Neural progenitor cell (in vitro differentiated cells): ENCODE measurements at places on chromosomes 13 and 19. TPM values are rescaled to one million over a fixed set of nuclear protein-coding genes. Genes with fewer than 3 reads are reported as not detected.

NLRP4 gene
- not detected in 2 replicates for total RNA-seq

DNA sequence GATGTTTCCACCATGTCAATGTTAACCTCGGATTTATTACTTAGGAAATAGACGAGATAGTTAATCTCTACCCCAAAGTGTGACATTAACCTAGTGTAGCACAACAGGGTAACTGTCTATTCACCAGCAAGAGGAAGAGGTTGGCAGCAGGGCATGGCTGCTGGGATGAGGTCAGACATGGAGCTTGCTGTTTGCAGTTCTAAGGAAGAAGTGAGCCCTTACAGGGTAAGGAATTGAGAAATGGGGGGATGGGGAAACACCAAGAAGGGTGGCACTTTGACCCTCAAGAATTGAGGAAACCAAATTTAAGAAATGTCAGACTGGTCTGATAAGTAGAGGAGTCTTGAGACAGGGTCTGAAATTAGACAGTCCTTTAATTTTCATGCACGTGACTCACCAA is 62.4 kb downstream of the MBD3L2B start:
- DNase-seq: no peak
- no peaks in the 10 kb centered on the region for H3K4me1 ChIP-seq
- no peaks in the 10 kb centered on the region for H3K36me3 ChIP-seq
- no peak overlapping the region for H3K27ac ChIP-seq
- no peak overlapping the region for H3K4me3 ChIP-seq
- H3K27me3 ChIP-seq: no peaks in the 10 kb centered on the region

- H3K4me1 ChIP-seq: peaks cover 14% of the 10 kb centered on the region
- H3K36me3 ChIP-seq: no peaks in the 10 kb centered on the region
- no peak overlapping the region for H3K27ac ChIP-seq
- no peak overlapping the region for H3K4me3 ChIP-seq
Observed at GRCh38 chr13:106899442-106899841, 331.5 kb upstream of the ARGLU1 start.

LGALS14 gene
- not detected in 2 replicates for total RNA-seq

- H3K27me3 ChIP-seq: no peaks in the 10 kb centered on the region
- DNase-seq: no peak
- peak overlapping the region; percentile 82 for H3K27ac ChIP-seq
- no peak overlapping the region for H3K4me3 ChIP-seq
- H3K36me3 ChIP-seq: no peaks in the 10 kb centered on the region
Observed at GRCh38 chr13:25978961-25979360, 72.9 kb downstream of the SHISA2 start.

UBE2L5 gene
- not detected in 2 replicates for total RNA-seq

DNA sequence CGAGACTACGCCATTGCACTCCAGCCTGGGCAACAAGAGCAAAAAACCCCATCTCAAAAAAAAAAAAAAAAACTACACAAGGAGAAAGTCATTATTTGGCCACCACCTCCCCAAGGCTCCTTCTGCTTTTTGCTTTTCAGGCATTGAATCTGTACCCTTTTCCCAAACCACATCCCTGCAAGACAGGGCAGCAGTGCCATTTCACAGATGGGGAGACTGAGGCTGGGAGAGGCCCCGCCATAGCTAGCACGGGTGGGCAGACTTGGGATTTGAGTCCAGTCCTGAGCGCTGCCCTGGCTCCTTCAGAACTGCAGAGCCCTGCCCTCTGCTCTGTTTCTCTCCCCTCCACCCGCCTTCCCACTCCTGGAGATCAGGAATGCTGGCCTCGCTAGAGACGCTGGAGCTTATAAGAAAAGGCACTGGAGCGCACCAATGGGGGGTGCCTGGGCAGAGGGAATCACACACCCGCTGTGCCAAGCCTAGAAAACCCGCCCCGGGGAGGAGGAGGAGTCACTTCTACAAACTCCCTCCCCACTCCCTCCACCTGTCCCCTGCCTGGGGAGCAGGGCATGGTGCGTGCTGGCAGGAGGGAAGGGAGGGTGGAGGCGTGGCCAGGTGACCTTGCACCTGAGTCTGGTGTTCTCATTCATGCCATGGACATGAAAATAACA is 17.6 kb downstream of the TJP3 start:
- no peaks in the 10 kb centered on the region for H3K36me3 ChIP-seq
- peaks cover 6% of the 10 kb centered on the region for H3K27me3 ChIP-seq
- no peak overlapping the region for H3K27ac ChIP-seq
- peak; percentile 82 for DNase-seq

DNA sequence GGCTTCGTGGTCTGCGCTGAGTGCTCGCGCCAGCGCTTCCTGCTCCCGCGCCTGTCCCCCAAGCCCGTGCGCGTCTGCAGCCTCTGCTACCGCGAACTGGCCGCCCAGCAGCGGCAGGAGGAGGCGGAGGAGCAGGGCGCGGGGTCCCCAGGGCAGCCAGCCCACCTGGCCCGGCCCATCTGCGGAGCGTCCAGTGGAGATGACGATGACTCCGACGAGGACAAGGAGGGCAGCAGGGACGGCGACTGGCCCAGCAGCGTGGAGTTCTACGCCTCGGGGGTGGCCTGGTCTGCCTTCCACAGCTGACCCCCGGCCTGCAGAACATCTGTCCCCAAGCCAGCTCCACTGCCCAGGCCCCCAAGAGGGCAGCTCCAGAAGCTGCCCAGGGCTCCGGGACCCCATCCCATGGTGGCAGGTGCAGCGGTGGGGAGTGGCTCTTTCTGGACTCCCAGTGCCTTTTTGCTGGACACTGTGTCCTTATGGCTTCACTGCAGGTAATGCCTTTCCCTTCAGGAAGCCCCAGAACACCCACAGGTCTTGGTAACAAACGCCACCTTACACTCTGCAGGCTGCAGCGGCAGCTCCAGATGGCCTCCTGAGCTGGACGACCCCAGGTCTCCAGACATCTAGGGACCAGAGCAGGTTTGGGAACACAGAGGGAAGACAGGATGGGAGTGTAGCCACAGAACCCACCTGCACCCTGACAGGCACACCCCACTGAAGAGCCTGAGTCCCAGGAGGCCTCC is 9.3 kb downstream of the PLEKHF1 start:
- H3K27me3 ChIP-seq: no peaks in the 10 kb centered on the region
- no peak for DNase-seq
- no peaks in the 10 kb centered on the region for H3K36me3 ChIP-seq

ZNF229 gene
- total RNA-seq: 8.4 and 11.2 TPM in 2 replicates

GRCh38 chr19:19900139-19900728 is 512 bp upstream of the ZNF93 start:
- peak overlapping the region; percentile 90 for H3K4me3 ChIP-seq
- DNase-seq: no peak
- no peaks in the 10 kb centered on the region for H3K27me3 ChIP-seq
- H3K36me3 ChIP-seq: no peaks in the 10 kb centered on the region

GRCh38 chr13:78658630-78659449 is at the start of gene OBI1:
OBI1 (minus strand) TSS chr13:78659155; CDS start chr13:78659120, 35 bp downstream.
- peak; percentile 87 for DNase-seq
- no peak within 1 kb of the TSS for H3K27ac ChIP-seq
- H3K27me3 ChIP-seq: peaks cover 14% of the 10 kb centered on the region
- peaks cover 9% of the 10 kb centered on the region for H3K4me1 ChIP-seq
- peak within 1 kb of the TSS; percentile 66 for H3K4me3 ChIP-seq

- H3K27ac ChIP-seq: no peak overlapping the region
- peaks cover 12% of the 10 kb centered on the region for H3K4me1 ChIP-seq
- H3K36me3 ChIP-seq: no peaks in the 10 kb centered on the region
Observed at GRCh38 chr19:406135-406781, 2.7 kb downstream of the C2CD4C start.

STAP2 gene
- 5.7 and 6.8 TPM in 2 replicates for total RNA-seq

GRCh38 chr13:76711550-76712182 is 174.5 kb downstream of the KCTD12 start:
- H3K4me3 ChIP-seq: no peak overlapping the region
- H3K27me3 ChIP-seq: no peaks in the 10 kb centered on the region
- no peak for DNase-seq
- H3K36me3 ChIP-seq: no peaks in the 10 kb centered on the region
- H3K4me1 ChIP-seq: peaks cover 18% of the 10 kb centered on the region

DNA sequence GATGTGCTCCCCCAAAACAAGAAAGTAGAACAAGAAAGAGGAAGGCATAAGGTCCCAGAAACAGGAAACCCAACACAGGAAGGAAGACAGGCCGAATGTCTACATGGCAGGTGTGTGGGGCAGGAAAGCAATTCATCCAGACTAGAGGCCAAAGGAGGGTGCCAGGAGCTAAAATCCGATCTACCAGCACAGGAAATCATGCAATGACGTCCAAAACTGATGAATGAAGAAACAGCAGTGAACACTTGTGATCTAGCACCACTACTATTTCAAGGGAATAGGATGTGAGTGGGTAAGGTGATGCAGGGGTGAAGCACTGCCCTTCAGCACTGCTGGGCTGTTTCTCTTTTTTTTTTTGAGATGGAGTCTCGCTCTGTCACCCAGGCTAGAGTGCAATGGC is 59.1 kb downstream of the DOCK9 start:
- no peak overlapping the region for H3K4me3 ChIP-seq
- no peaks in the 10 kb centered on the region for H3K36me3 ChIP-seq
- no peaks in the 10 kb centered on the region for H3K27me3 ChIP-seq
- H3K27ac ChIP-seq: no peak overlapping the region
- peaks cover 18% of the 10 kb centered on the region for H3K4me1 ChIP-seq

GRCh38 chr13:31207661-31208552 is 8.1 kb downstream of the B3GLCT start:
- peaks cover 31% of the 10 kb centered on the region for H3K4me1 ChIP-seq
- peak; percentile 25 for DNase-seq
- H3K36me3 ChIP-seq: no peaks in the 10 kb centered on the region
- no peak overlapping the region for H3K4me3 ChIP-seq
- no peaks in the 10 kb centered on the region for H3K27me3 ChIP-seq

GRCh38 chr19:35739275-35740107 is 2.8 kb downstream of the IGFLR1 start:
- H3K27me3 ChIP-seq: no peaks in the 10 kb centered on the region
- peak overlapping the region; percentile 79 for H3K4me3 ChIP-seq
- no peak overlapping the region for H3K27ac ChIP-seq
- peaks cover 9% of the 10 kb centered on the region for H3K4me1 ChIP-seq

GRCh38 chr13:28618230-28618994 is 40.5 kb upstream of the POMP start:
- no peak for DNase-seq
- no peaks in the 10 kb centered on the region for H3K4me1 ChIP-seq
- H3K36me3 ChIP-seq: no peaks in the 10 kb centered on the region

GRCh38 chr19:33194886-33195644 is 935 bp downstream of the LRP3 start:
- no peak overlapping the region for H3K27ac ChIP-seq
- peaks cover 28% of the 10 kb centered on the region for H3K27me3 ChIP-seq
- DNase-seq: peak; percentile 59
- peaks cover 6% of the 10 kb centered on the region for H3K4me1 ChIP-seq
- peak overlapping the region; percentile 84 for H3K4me3 ChIP-seq

TEX101 gene
- total RNA-seq: not detected in 2 replicates

GRCh38 chr19:6482343-6482686 is 728 bp upstream of the DENND1C start:
- no peak overlapping the region for H3K27ac ChIP-seq
- H3K4me1 ChIP-seq: peaks cover 2% of the 10 kb centered on the region
- no peak overlapping the region for H3K4me3 ChIP-seq
- no peak for DNase-seq
- H3K36me3 ChIP-seq: no peaks in the 10 kb centered on the region
- H3K27me3 ChIP-seq: peaks cover 1% of the 10 kb centered on the region

PTGIR gene
- total RNA-seq: not detected in 2 replicates

DNA sequence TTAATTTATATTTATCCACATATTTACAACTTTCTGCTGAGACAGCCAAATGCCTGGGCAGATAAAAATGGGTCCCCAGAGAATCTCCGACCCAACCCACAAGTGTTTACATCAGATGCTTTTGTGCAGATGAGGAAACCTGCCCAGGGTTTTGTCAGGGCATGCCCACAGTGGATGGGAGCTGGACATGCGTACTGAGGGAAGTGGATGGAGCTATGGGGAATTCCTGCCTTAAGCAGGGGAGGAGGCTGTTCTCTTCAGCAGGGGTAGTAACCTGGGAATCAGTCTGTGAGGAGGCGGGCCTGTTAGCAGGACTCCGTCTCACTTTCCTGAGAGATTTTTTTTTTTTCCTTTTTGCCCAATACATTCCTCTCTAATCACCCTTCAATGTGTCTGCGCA is 122.9 kb downstream of the RFC3 start:
- H3K27ac ChIP-seq: no peak overlapping the region
- peaks cover 21% of the 10 kb centered on the region for H3K4me1 ChIP-seq
- DNase-seq: peak; percentile 45
- peaks cover 4% of the 10 kb centered on the region for H3K36me3 ChIP-seq
- no peaks in the 10 kb centered on the region for H3K27me3 ChIP-seq

- DNase-seq: no peak
- no peaks in the 10 kb centered on the region for H3K36me3 ChIP-seq
- H3K4me3 ChIP-seq: no peak overlapping the region
- no peak overlapping the region for H3K27ac ChIP-seq
Observed at GRCh38 chr19:16614941-16615340, 13.1 kb downstream of the MED26 start.

DNA sequence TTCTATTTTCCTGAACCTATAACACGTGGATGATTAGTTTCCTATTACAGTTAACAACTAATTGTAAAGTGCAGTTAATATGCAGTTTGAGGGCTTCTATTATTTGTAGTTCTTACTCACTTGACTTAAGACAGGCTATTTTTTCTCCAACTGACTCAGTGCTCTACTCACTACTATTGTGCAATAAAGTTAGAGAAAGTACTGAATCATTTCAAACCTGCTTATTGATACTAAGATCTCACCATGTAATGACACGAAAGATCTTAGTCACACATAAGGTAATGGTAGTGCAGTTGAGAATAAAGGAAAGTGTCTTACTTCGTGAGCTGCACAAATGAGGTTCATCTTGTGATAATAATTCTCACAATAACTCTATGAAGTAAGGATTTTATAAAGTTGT is 22.8 kb upstream of the ITM2B start:
- no peaks in the 10 kb centered on the region for H3K36me3 ChIP-seq
- no peaks in the 10 kb centered on the region for H3K27me3 ChIP-seq
- H3K27ac ChIP-seq: no peak overlapping the region

- H3K27ac ChIP-seq: no peak overlapping the region
- H3K4me1 ChIP-seq: peaks cover 3% of the 10 kb centered on the region
Observed at GRCh38 chr13:110382229-110382628, 75.1 kb downstream of the COL4A2 start.

DNA sequence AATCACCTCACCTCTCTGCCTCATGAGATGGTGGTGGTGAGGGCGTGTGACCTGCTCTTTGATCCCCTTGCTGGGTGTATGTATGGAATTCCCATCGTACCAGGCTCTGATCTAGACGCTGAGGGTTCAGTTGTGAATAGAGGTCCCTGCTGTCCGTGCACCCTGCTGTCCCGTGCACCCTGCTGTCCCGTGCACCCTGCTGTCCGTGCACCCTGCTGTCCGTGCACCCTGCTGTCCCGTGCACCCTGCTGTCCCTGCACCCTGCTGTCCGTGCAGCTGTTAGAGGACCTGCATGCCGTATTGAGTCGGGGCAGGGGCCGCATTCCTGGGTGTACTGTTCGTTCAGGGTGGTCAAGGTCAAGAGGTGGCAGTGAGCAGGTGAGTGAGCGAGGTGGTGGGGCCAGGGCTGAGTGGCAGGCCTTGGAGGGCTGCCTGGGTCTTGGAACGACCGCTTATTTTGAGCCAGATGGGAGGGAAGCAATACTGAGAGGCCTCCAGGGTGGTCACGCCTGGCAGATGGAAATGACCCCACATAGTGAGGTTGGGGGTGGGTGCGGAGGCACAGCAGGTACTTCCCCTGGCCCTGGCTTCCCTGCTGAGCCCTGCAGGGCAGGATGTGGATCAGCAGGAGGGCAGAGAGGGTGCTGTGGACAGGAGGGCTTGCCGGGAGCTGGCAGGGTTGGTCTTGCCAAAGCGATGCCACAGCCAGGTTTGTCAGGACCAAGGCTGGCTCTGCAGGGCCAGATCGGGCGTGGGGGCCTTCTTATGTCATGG is 4.6 kb upstream of the EPN1 start:
- H3K4me3 ChIP-seq: no peak overlapping the region
- H3K4me1 ChIP-seq: peaks cover 9% of the 10 kb centered on the region
- no peaks in the 10 kb centered on the region for H3K36me3 ChIP-seq
- H3K27me3 ChIP-seq: no peaks in the 10 kb centered on the region
- peak overlapping the region; percentile 20 for H3K27ac ChIP-seq
- DNase-seq: peak; percentile 27

PRKCG gene
- 0.51 and 3.3 TPM in 2 replicates for total RNA-seq
